Right atrium auricular region (tissue), 2 donors: ENCODE measurements at places on chromosomes 3 and 15.

DNA sequence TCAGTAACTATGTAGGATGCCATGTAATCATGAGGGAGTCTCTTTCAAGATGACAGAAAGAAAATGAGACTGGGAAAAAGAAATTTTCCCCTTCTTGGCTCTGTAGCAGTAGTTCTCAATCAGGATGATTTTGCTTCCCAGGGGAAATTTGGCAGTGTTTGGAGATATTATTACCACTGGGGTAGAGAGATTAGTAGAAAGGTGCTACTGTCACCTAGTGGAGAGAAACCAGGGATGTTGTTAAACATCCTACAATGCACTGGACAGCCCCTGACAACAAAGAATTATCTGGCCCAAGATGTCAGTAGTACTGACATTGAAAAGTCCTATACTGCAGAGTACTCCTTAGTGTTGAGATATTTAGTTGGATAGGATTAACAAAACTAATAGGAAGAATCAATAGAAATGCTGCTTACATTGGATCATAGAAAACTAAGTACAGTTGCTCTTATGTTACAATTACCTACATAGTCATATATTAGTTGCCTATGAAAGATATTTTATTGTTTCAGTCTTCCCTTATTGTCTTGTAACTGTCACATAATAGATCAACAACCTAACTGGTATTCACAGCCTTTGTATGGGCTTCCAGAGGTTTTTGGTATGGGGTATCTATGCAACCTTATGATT lies 433.3 kb downstream of the RAP2B start:
- no peak for DNase-seq

GRCh38 chr3:158522221-158523136 lies 48.5 kb upstream of the MLF1 start:
- DNase-seq: no peak

DNA sequence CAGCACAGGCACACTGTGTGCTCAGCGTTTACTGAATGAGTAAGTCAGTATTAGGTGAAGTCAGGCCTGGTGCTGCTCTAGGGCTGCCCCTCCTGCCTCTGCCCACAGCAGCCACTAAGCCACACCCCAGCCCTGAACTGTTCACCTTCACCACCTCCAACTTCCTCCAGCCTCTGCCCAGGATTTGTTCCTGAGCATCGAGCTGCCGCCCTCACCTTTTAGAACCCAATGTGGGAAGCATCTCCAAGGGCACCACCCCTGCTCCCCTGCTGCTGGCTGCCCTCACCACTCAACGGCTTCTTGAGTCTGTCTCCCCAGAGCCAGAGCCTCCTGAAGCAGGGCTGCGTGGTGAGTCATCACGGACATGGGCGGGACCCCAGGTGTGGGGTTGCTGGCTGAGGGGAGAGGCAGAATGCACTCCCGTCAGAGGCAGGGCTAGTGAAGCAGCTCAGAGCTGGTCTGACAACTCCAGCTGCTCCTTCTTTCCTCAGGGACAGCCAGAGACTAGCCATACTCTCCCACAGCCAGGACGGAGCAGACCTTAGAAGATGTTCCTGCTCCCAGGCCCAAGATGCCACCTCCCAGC lies 5.8 kb downstream of the HYAL2 start:
- no peak for DNase-seq

DNA sequence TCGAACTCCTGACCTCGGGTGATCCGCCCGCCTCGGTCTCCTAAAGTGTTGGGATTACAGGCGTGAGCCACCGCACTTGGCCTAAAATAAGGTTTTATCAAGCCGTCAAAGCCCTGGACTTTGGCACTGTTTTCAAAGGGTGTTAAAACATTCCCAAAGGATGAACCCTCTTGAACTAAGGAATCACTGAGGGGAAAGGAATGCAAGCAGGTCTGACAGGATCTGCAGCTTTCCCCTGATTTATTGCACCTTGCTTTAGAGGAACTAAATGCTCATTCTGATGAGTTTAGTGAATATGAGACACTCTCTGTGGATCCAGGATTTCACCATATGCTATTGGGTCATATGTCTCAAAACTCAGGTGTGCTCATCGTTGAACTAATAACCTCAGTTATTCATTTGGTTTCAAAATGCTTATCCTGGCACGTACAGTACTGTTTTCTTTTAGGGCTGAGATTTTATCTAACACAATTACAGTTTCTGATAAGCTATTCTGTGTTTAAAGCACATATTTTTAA lies 63.0 kb upstream of the TSC22D2 start:
- DNase-seq: no peak

DNA sequence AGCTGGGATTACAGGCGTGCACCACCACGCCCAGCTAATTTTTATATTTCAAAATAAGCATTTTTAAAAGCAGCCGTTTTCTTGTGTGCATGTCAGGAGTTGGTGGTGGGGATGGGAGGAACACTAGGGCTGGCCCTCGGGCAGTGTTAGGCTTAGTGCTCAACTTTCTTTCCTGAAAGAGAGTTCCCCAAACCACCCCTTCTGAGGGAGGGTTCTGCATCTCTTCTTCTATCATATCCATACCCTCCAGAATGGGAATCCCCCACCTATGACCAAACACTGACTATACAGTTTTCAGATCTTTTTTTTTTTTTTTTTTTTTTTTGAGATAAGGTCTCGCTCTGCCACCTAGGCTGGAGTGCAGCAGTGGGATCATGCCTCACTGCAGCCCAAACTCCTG lies 12.5 kb downstream of the PFKFB4 start:
- no peak for DNase-seq

DNA sequence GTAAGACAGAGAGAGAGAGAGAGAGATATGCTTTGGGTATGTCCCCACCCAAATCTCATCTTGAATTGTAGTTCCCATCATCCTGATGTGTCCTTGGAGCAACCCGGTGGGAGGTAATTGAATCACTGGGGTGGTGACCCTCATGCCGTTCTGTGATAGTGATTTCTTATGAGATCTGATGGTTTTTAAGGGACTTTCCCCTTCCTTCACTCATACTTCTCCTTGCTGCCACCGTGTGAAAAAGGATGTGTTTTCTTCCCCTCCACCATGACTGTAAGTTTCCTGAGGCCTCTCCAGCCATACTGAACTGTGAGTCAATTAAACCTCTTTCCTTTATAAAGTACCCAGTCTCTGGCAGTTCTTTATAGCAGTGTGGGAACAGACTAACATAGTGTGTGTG lies 60.3 kb downstream of the EOMES start:
- DNase-seq: no peak
